ENCODE measurements at places on chromosomes 3 and 15.

DNA sequence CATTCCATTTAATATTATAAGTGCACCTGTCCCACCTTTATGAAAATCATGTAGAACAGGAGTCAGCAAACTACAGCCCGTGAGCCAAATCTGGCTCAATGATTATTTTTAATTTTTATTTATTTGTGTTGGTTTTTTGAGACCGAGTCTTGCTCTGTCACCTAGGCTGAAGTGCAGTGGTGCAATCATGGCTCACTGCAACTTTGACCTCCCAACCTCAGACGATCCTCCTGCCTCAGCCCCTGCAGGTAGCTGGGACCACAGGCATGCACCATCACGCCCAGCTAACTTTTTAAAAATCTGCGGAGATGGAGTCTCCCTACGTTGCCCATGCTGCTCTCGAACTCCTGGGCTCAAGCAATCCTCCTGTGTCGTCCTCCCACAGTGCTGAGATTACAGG lies 42.0 kb downstream of the MYO1E start:
- no peak for DNase-seq

DNA sequence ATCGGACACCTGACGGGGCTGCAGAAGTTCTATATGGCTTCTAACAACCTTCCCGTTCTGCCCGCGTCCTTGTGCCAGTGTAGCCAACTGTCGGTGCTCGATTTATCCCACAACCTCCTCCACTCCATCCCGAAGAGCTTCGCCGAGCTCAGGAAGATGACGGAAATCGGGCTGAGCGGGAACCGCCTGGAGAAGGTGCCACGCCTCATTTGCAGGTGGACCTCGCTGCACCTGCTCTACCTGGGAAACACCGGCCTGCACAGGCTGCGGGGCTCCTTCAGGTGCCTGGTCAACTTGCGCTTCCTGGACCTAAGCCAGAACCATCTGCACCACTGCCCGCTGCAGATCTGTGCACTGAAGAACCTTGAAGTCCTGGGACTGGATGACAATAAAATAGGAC lies 9.8 kb upstream of the LRRC34 start:
- DNase-seq: no peak

- DNase-seq: no peak
These were observed 603.1 kb downstream of the MCTP2 start for GRCh38 chr15:94834494-94834893.

GRCh38 chr15:99123713-99124451 lies 19.0 kb downstream of the SYNM start:
- DNase-seq: no peak

- no peak for DNase-seq
These were observed 17.8 kb downstream of the BMF start for GRCh38 chr15:40090774-40091455.

- DNase-seq: no peak
These were observed 215.7 kb downstream of the ULK4 start for GRCh38 chr3:41746215-41746614.

DNA sequence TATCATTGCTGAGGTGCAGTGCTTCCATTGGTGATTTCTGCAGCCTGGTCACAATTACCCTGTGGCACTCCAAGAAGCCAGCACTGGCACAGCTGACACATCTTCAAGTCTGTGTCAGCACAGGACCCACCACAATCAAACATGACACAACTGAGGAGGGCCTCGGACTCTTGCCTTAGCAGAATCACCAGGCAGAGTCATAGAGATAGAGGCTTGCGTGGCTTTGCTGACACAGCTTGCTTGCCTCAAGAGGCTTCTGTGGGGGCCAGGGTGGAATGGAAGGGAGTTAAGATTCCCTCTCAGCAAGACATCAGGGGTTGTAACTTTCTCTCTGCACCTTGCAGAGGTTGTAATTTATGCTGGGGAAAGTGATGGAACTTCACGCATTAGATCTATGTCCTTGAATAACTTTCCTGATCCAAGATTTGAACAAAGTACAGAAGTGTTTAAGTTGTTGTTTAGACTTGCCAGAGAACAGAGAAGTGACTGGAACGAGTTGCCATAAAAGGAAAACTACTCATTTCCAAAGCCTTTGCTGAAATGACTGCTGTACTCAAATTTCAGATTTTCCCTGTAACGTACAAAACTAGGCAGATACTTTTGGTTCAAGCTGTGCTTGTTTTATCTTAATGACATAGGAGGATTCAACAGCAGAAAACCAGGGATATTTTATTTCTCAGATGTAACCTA lies 170.7 kb downstream of the DIPK2A start:
- DNase-seq: no peak

Measured in stimulated activated CD4-positive, alpha-beta T cell treated with anti-CD3 and anti-CD28 coated beads, Interleukin-12 subunit alpha, Interleukin-12 subunit beta, amount 100 ng/mL, for 48 hours (primary cell).